ENCODE measurements at places on chromosomes 7 and 10.
A peak's percentile ranks its signal among the peaks of the same experiment; 100 is the strongest.

GRCh38 chr7:110852156-110852940 lies 238.6 kb upstream of the LRRN3 start:
- DNase-seq = no peak

- no peak for DNase-seq
These were observed 69.5 kb upstream of the VOPP1 start for GRCh38 chr7:55641811-55642210.

DNA sequence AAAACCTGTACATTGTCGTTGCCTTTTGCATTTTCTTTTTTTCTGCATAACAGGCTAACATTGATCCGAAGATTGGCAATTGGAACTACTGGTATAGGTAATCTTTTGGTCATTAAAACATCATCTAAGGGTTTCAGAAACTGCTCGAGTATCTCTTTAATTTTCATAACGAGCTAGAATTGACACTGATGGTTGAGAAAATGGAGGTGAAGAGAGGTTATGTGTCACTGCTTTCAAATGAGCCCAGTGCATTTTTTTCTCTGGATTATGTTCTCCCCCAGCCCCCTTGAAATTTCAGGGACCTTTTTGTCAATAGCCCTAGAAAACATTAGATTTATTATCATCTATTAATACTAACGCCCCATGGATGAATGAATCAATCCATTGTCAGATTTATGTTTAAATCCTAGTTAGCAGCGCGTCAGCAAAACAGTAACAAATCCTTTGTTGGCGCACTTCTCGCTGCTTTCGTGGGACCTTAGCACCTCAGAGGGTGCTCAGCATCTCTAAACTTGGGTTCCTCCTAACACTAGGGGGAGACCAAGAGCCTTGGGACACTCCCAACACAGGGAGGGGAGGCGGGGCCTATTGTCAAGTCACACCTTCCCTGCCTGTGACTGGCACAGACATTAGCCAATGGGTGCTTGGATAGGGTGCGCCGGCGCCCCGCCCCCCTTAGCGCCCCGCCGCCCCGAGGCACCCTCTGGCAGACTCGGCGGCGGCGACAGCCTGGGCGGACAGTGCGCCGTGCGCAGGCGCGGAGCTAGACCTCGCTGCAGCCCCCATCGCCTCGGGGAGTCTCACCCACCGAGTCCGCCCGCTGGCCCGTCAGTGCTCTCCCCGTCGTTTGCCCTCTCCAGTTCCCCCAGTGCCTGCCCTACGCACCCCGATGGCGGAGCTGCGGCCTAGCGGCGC lies at the start of gene SUFU:
SUFU (plus strand) TSS at position 709 of the 915 bp plus-strand sequence; CDS start at position 890, 181 bp downstream.
- DNase-seq = peak; percentile 94

- DNase-seq = no peak
These were observed 73.3 kb downstream of the CREB3L2 start for GRCh38 chr7:137928626-137929025.

- no peak for DNase-seq
These were observed 251.0 kb downstream of the NSUN6 start for GRCh38 chr10:18400201-18400905.

GRCh38 chr7:24201226-24201625 lies 82.8 kb upstream of the NPY start:
- DNase-seq = no peak

GRCh38 chr7:102836191-102836919 lies 76.4 kb upstream of the LRRC17 start:
- DNase-seq = no peak

DNA sequence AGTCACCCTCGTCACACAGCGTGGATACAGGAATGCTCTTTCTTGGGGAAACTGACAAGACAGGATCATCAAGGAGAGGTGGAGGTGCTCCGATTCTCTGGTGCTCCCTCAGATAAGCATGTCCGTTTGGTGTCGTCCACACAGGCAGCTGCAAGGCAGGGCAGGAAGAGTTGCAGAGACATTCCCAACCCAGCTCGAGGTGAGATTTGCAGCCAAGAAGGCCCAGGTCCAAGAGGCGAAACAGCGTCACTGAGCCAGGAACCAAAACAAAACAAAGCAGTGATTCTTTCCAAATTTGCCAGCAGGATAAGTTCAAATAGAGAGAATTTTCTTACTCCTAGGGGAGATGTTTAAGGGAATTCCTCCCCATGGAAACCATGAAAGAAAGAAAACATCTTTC lies 386.5 kb upstream of the PFKP start:
- DNase-seq = no peak

- no peak for DNase-seq
These were observed 66.1 kb downstream of the FZD1 start for GRCh38 chr7:91330191-91330808.

- DNase-seq = no peak
These were observed 24.9 kb downstream of the SAMD9 start for GRCh38 chr7:93092757-93093370.

DNA sequence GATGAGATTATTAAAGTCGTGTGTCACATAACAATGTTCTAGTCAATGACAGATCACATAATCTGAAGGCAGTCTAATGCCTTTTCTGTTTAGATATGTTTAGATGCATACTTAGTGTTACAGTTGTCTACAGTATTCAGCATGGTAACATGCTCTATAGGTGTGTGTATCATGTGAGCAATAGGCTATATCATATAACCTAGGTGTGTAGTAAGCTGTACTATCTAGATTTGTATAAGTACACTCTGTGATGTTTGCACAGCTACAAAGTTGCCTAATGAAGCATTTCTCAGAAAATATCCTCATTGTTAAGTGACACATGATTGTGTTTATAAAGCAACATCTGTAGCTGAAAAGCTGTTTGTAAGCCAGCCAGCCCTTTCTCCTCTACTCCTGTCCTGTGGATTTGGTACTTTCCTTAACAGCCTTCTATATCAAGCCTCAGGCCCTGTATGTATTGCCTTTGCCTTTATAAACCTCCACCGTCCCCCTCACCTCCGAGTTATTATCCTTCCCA lies 6.3 kb downstream of the HECTD2 start:
- no peak for DNase-seq

DNA sequence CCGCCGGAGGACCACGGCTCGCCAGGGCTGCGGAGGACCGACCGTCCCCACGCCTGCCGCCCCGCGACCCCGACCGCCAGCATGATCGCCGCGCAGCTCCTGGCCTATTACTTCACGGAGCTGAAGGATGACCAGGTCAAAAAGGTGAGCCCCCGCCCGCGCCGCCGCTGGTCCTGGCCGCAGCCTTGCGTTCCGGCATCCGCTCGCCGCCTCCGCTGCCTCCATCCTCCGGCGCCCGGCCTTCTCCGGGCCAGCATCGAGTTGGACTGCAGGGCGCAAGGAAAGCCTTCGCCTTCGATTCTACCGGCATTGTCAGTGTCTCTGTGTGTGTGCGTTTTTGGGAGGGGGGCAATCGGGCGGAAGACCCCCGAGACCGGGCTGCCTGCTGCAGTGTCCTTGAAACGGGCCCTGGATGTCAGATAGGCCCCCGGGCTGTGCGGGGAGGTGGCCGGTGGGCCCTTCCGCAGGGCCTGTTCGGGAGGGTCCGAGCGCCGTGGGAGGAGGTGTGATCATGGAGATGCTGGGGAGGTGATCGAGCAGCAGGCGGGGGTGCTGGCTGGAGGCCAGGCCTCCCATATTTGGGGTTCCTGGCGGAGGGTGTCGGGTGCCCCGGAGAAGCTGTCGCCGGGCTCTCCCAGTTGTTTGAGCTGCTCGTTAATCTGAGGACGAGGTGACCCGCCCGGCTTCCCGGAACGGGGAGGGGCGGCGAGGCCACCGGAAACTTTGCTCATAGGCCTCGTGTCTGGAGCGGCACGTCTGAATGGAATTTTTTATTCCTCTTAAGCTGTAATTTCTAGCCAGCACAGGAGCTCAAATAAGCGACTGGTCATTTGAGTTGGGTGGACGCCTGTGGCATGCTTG lies 40.8 kb downstream of the HK1 start:
- peak; percentile 56 for DNase-seq

DNA sequence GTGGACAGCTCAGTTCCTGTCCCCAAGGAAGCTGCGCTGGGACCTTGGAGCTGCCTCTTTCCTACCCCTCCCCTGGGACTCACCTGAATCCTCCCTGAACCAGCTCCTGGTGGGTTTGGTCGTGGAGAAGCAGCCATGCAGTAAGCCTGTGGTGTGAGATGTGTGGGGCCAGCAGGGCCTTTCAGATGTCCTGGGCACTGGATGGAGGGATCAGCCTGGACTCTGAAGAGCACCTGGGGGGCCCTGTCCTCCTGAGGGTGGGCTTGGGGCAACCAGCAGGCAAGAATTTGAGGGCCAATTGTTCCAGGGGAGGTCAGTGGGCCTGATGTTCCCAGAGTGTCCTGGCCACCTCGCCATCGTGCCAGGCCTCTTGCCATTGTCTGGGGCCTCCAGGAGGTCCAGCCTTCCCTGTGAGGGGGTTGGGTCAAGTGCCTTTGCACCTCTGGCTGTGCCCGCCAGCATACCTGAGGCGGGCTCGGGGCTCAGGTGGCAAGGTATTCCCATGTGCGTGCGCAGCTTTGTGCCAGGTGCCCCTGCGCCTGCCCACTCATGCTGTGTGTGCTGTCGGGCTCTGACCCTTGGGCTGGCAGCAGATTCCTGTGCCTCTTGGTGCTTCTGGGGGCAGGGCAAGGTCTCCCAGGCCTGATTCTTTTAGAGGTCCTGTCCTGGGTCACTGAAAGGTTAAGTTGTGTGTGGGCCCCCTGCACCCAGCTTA lies 7.3 kb downstream of the TRIM8 start:
- no peak for DNase-seq

DNA sequence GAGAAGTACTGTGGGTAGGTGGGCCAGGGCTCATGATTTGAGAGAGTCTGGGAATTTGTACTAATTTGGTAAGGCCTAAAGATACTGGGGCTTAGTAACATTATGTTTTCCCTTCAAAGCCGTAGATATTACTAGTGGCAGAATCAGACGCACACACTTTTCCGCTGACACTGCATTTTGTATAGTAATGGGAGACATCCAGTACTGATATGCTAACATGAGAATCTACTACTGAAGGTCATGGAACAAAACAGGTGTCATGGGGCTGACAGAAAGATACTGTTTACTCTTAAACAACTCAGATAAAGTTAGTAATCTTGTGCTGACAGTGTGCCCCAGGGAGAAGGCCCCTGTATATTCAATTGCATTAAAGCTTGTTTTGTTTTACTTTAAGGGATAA lies 11.1 kb upstream of the GIMAP7 start:
- DNase-seq = no peak

Measured in stimulated activated CD8-positive, alpha-beta memory T cell treated with anti-CD3 and anti-CD28 coated beads, Interleukin-15, amount 100 ng/mL, for 1 hour (primary cell).